ENCODE measurements at places on chromosomes 5 and 9. TPM values are rescaled to one million over a fixed set of nuclear protein-coding genes. Genes with fewer than 3 reads are reported as not detected.

ACTBL2 gene
- not detected for total RNA-seq

PCDHB10 gene
- total RNA-seq, result not detected

SOHLH1 gene
- total RNA-seq, result not detected

- no peaks in the 10 kb centered on the region for H3K36me3 ChIP-seq
- DNase-seq, result no peak
- no peak overlapping the region for H3K27ac ChIP-seq
These were observed 200.4 kb downstream of the ARRDC3 start for GRCh38 chr5:91182763-91183162.

GRCh38 chr5:10301266-10301665 is 6.4 kb downstream of the CMBL start:
- no peak overlapping the region for H3K27ac ChIP-seq
- H3K27me3 ChIP-seq, result peaks cover 21% of the 10 kb centered on the region
- no peak overlapping the region for H3K4me3 ChIP-seq
- H3K36me3 ChIP-seq, result no peaks in the 10 kb centered on the region
- no peak for DNase-seq
- H3K4me1 ChIP-seq, result no peaks in the 10 kb centered on the region

GRCh38 chr5:147234239-147234824 is 494 bp upstream of the STK32A start:
- DNase-seq, result no peak
- H3K27ac ChIP-seq, result no peak overlapping the region
- H3K4me3 ChIP-seq, result no peak overlapping the region

DNA sequence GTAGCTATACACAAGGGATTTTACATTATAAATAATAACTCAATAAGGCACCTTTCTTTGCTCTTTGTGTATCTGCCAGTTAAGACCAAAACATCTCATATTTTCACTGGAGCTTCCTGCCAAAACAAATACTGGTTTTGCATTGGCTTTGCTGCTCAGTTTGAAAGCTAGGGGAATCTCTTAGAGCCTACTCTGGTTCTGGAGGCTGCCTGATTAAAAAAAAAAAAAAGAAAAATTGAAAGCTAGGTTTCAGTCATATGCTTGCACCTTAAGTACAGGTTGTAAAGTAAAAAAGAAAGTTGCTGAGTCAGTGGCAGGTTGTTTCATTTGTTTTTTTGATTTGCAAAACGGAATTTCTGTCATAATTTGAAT is 2.3 kb downstream of the DENND4C start:
- H3K36me3 ChIP-seq, result peaks cover 2% of the 10 kb centered on the region
- H3K4me3 ChIP-seq, result no peak overlapping the region
- H3K27ac ChIP-seq, result no peak overlapping the region
- no peak for DNase-seq
- H3K4me1 ChIP-seq, result peaks cover 8% of the 10 kb centered on the region

DNA sequence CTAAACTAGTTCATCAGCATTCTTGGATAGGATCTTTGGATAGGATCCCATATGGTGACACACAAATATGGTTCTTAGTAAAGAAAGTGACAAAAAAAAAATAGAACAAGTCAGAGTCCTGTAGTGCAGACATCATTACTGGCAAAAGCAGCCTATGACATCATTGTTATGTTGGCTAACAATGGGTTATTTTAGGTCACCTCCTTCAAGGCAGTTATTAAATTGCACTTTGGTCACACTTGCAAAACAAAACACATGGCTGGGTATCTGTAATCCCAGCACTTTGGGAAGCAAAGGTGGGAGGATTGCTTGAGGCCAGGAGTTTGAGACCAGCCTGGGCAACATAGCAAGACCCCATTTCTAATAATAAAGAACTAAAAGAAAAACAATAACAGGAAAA is 185.9 kb downstream of the KIAA0825 start:
- H3K36me3 ChIP-seq, result no peaks in the 10 kb centered on the region
- no peak for DNase-seq
- H3K4me3 ChIP-seq, result no peak overlapping the region
- no peaks in the 10 kb centered on the region for H3K27me3 ChIP-seq
- H3K4me1 ChIP-seq, result peaks cover 13% of the 10 kb centered on the region

- H3K4me1 ChIP-seq, result no peaks in the 10 kb centered on the region
- H3K27me3 ChIP-seq, result no peaks in the 10 kb centered on the region
- H3K36me3 ChIP-seq, result no peaks in the 10 kb centered on the region
- no peak overlapping the region for H3K4me3 ChIP-seq
- no peak for DNase-seq
These were observed 480.2 kb downstream of the RASEF start for GRCh38 chr9:82582693-82583092.

DNA sequence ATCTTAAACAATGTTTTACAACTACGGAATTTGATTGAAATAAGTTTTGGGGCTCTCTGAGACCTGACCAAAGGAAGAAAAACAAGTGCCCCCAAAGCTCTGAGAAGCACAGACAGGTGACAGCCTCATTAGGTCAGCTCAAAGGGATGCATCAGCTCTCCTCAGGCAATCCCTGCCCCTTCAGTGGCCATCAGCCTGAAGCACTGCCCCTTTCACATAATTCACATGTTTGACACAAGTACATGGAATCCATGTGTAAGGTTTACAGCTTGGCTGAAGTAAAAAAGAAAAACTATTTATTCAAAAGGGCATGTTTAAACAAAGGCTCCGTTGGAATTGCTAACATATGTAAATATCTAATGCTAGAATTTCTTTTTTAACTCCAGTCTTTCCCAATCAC is 56.3 kb downstream of the TSSK1B start:
- H3K36me3 ChIP-seq, result peaks cover 3% of the 10 kb centered on the region
- H3K4me1 ChIP-seq, result peaks cover 36% of the 10 kb centered on the region
- H3K4me3 ChIP-seq, result peak overlapping the region; percentile 35
- H3K27me3 ChIP-seq, result peaks cover 19% of the 10 kb centered on the region

DNA sequence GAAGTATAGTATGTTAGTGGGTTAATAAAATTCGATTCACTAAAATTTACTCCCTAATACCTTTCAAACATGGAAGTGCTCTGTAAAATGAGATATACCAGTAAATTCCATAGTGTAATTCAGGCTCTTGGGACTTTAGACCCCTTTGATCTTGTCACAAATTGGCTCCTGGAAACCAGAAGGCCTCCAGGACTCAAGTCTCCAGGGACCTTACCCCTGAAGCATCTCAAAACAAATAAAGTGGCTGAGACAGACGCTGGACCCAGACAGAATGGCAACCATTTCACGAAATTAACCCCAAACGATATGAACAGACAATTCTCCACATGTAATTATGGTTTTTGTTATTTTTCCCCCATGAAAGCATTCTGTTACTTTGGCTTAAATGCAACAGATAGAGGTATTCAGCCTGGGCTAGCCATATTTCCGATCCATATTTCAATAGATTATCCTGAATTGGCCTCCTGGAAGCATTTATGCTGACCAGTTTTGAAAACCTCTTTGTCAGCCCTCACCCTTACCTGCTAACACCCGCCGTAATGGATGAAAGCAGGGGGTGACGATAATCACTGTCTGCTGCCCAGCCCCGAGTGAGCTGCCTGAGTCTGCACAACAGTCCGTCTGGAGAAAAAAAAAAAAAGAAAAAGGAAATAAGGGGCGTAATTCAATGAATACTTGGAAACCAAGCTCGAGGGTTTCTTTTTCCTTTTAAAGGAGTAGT is 34.1 kb upstream of the EFNA5 start:
- DNase-seq, result no peak
- no peaks in the 10 kb centered on the region for H3K27me3 ChIP-seq
- H3K4me1 ChIP-seq, result no peaks in the 10 kb centered on the region
- H3K27ac ChIP-seq, result no peak overlapping the region
- H3K4me3 ChIP-seq, result no peak overlapping the region
- no peaks in the 10 kb centered on the region for H3K36me3 ChIP-seq

DNA sequence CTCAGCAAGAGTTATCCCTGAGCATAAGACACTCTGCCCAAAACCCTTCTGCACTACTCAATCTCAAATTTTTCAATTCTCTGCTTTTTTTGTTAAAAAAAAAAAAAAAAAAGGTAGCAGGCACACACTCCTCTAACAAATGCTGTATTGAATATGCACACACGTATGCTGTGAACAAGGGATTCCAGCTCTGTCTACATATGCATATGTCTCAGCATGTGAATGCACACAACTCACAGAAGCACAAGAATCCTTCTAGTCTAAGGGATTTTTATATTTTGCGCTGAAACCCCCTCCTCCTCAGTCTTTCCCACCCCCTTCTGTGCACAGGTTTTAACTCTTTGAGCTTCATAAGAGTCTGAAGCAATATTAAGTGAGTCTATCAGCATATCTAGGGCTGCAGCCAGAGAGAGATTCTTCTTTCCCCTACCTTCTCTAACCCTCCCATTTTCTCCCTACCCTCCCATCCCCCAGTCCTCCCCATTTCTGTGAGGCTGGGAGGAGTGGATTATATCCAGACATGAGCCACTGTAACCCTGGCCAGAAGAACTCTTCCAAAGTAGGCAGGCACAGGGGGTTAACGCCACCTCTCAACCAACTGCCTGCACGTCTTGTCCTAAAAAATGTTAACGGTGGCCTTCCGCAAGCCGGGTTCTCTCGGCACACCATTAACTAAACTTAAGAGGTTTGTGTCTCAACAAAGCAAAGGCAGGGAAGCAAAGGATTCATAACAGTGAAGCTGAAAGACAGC is 1.0 kb downstream of the GABRB2 start:
- no peak for DNase-seq
- H3K27me3 ChIP-seq, result peaks cover 44% of the 10 kb centered on the region

DNA sequence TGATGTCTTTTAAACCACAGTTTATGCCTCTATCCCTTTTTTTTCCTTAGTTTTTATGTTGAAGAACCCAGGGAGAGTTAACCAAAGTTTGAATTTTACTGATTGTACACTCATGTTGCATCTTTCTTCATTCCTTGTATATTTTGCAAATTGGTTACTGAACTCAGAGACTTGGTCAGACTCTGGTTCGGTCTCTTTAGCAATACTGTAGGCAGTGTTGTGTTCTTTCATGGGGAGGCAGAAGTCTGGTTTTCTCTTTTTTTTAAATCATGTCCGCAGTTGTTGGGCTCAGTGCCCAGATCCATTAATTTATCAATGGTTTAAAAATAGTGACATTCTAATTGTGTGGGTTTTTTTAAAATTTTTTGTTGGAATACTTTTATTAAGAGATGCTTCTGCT is 23.4 kb downstream of the UBE2R2 start:
- no peaks in the 10 kb centered on the region for H3K27me3 ChIP-seq
- no peak overlapping the region for H3K27ac ChIP-seq
- H3K4me1 ChIP-seq, result peaks cover 17% of the 10 kb centered on the region
- H3K36me3 ChIP-seq, result peaks cover 6% of the 10 kb centered on the region

- H3K27me3 ChIP-seq, result no peaks in the 10 kb centered on the region
- H3K4me1 ChIP-seq, result peaks cover 90% of the 10 kb centered on the region
- H3K36me3 ChIP-seq, result peaks cover 42% of the 10 kb centered on the region
- DNase-seq, result no peak
These were observed 17.0 kb downstream of the HRH2 start for GRCh38 chr5:175674731-175675346.

DNA sequence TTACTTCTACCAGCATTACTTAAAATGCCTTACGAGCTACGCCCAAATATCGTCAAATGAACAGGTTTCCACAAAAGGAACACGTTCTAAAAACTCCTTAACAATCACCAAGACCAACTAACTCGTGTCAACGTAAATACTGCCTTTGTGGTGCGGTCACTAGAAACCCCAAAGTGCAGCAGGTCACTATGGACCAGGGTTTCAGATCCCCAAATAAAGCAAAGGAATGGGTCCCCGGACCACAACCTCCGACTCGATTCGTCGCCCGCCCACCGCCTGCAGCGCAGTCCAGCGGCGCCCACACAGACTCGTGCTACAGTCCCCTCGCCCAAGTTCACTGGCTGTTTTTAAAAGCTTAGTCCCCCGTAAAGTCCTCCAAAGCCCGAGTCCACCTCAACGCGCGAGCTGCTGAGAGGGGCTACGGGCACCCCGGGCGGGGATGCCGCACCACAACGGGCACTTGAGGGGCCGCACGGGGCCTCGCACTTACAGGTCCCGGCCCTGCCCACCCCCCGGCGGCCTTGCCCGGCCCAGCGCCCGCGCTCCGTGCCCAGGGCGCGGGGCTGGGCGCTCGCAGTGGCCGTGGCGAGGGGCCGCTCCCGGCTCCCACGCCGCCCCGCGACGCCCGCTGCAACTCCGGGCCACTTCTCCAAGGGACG is 1.1 kb downstream of the NFIB start:
- H3K27me3 ChIP-seq, result peaks cover 55% of the 10 kb centered on the region
- peaks cover 16% of the 10 kb centered on the region for H3K4me1 ChIP-seq
- H3K27ac ChIP-seq, result peak overlapping the region; percentile 83
- peak overlapping the region; percentile 82 for H3K4me3 ChIP-seq
- peaks cover 7% of the 10 kb centered on the region for H3K36me3 ChIP-seq

GRCh38 chr9:121738411-121738810 is 87.0 kb downstream of the DAB2IP start:
- H3K4me3 ChIP-seq, result no peak overlapping the region
- H3K4me1 ChIP-seq, result no peaks in the 10 kb centered on the region
- no peak overlapping the region for H3K27ac ChIP-seq

DNA sequence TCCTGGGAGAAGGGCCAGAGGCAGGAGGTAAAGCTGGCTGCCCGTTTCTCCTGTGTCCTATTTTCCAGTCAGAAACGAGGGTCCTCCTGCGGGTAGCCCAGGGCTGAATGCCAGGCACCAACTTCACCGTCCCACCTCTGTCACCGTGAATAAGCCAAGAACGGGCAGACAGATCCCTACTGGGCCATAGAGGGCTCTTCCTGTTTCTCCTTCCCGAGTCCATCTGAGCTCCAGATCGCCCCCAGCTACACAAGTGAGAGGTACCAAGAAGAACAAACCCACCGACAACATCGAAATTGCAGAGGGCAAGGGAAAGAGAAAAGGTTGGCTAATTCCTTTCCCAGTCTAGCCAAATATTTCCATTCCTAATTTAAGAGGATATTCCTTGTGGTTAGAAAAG is 93.7 kb downstream of the SPOCK1 start:
- no peak overlapping the region for H3K4me3 ChIP-seq
- H3K36me3 ChIP-seq, result no peaks in the 10 kb centered on the region
- no peaks in the 10 kb centered on the region for H3K4me1 ChIP-seq
- no peak for DNase-seq
- no peak overlapping the region for H3K27ac ChIP-seq
- peaks cover 5% of the 10 kb centered on the region for H3K27me3 ChIP-seq

Measured in activated T-helper 1 cell treated with anti-CD3 and anti-CD28 coated beads, Interleukin-12 subunit alpha, Interleukin-12 subunit beta, Interleukin-2, Interleukin-4 antibody, amounts not matched to agents 30 ng/mL and 10 ng/mL and 1 ng/mL, durations not matched to agents 14 hours and 24 hours and 36 hours (primary cell).